ENCODE measurements at places on chromosomes 12 and 14.

- no peak for DNase-seq
These were observed 80.9 kb upstream of the OTX2 start for GRCh38 chr14:56891226-56891625.

DNA sequence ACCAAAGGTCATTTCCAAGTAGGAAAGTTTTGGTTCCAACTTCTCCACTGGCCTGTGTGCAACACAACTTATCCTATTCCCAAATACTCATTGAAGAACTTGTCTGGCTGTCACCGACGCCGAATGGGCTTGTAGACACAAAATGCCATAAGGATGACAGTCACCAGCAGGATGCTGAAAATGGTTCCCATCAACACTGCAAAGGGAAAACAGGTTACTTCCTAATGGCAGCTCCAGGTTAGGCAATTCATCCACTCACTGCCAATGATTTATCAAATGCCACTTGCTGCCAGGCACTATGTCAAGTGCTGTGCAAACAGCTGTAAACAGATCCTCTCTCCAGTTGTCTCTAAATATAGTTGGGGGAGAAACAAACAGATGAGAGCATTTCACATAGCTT lies 6.1 kb downstream of the C12orf76 start:
- DNase-seq: no peak

GRCh38 chr12:53424626-53425514 lies 1.2 kb downstream of the AMHR2 start:
- DNase-seq: no peak

DNA sequence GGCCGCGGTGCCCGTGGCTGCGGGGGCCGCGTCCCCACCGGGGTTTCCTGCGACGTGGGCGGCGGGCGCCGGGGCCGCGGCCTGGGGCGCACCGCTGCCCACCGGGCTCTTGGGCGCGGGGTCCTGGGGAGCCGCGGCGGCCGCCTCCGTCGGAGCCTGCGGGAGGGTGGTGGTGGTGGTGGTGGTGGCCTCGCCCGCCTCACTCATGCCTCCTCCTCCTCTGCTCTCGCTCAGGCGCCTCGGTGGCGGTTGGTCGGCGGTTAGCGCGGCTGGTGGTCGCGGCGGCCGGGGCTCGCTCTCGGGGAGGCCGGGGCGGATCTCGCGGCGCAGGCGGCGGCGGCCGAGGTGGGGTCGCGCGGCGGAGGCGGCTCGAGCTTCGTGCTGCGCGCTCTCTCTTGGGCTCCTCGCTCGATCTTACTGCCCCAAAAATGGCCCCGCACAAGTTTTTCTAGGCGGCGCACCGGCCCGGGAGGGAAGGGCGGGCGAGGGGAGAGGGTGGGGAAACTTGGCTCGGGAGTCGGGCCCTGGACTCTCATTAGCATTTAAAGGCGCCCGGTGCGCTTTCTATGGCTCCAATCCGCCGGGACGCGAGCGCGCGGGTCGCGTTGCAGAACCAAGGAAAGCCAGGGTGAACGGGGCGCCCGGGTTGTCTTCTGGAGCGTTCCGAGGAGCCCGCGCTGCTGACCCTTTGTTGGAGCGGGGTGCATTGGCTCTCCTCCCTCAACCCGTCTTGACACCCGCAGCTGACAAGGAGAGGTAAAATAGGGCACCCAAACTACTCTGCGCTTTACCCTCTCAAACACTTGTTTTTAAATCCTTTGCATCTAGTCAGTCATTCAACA lies at the start of gene YBX3:
Gene YBX3 (minus strand): TSS at position 419 of the 842 bp plus-strand sequence. CDS start 212 bp downstream, at position 207.
- DNase-seq: peak; percentile 12

GRCh38 chr12:123278101-123278627 lies 6.5 kb upstream of the CDK2AP1 start:
- DNase-seq: no peak

GRCh38 chr14:54188064-54188666 lies 208.6 kb upstream of the CDKN3 start:
- no peak for DNase-seq

GRCh38 chr14:73973497-73973896 lies 23.4 kb downstream of the COQ6 start:
- no peak for DNase-seq

DNA sequence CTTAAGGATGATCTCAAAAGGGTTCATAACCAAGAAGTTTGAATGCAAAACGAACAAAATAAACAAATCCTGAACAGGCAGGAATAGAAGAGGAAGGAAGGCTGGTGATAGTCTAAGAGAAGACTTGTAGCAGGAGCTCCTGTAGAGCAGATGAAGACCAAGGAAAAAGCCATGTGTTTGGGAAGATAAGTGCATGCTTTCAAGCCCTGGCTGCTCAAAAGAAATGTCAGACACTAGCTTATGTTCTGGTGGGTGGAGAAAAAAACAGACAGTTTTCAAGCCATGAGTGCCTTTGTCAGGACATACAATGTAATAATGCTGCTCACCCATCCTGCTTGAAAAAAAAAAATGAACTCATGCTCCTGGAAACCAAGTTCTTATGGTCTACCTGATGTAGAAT lies 27.4 kb downstream of the TAOK3 start:
- no peak for DNase-seq

DNA sequence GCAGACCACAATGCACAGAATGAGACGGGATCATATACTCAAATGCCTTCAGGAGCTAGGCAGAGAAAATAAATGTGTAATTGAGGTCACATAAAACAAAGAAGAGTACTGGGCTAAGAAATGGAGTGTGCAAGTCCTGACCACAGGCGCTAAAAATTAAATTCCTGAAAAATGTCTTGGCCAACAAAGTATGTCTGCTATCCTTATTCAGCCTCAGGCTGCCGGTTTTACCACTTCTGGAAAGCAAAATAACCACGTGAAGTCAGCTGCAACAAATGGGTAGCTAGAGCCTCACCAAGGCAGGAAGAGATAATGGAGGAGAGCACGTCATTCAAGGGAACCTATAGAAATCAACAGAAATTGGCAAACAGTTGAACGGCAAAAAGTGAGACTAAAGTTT lies 3.1 kb downstream of the PYGL start:
- no peak for DNase-seq

DNA sequence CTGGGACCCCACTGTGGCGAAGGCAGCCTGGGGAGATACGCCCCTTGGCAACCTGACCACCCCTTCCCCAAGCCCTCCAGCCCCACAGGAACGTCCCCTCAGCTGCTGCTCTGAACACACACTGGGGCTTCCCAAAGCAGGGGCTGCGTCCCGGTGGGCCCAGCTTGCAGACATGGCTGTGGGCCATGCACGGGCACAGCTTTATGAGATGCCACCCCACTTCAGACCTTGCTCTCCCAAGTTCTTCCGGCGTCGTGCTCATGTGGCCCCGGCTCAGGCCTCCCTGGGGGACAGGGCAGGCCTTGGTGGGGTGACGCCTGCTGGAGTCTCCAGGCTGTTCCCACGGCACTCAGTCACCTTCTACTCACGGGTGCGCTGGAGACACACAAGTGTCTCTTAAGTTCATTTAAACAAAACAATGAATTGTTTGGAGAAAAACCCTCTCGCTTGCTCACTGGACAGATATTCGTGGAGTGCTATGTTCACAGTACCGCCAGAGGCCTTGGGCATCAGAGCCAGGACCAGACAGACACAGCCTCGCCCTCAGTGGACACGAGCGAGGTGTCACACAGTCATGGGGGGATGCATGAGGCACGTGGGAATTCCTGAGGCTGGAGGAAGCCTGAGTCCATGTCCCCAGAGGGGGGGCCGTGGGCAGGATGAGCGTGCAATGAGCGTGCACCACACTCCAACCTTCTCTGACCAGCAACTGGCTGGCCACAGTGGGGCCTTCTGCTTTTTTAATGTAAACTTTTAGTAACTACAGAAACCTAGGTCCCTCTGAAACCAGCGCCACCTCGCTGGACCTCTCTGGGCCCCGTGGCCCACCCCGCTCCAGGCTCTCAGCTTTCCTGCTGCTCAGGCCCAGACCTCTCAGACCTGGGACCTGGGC lies 4.3 kb downstream of the GALNT9 start:
- no peak for DNase-seq

GRCh38 chr14:101975231-101975630 lies 10.9 kb downstream of the DYNC1H1 start:
- no peak for DNase-seq

DNA sequence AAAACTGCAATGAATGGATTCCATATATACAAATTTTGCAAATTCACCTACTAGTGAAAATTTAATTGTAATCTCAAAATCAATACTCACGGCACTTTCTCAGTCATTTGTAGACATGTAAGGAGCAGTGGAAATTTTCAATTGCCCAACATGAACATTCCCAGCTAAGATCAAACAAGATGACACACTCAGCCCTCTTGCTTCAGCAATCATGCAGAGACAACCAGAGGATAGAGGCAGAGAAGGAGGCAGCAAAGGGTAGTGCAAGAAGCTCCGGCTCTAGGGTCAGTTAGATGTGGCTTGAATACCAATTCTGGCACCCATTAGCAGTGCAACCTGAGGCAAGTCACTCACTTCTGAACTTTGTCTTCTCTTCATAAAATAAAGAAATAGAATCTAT lies 91.5 kb upstream of the SLC35F4 start:
- no peak for DNase-seq

DNA sequence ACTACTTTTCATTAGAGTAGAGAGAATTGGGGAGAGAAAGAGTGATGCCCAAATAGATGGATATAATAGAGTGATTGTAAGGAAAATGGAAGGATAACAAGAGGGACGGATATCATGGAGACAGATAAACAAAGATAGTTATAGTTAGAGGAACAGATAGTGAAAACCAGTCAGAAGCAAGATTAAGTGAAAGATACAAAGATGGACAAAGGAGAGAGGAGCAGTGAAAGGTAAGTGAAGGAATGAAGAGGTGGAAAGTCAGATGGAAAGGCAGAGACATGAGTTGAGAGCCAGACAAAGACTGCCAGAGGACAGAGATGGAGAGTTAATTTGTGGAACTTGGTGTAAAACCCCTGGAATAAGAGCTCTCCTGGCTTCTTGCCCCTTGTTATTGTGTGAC lies 59.2 kb upstream of the CISTR start:
- DNase-seq: no peak

GRCh38 chr14:65792208-65792905 lies 379.8 kb downstream of the FUT8 start:
- DNase-seq: no peak

GRCh38 chr12:49541911-49542505 lies 3.2 kb downstream of the KCNH3 start:
- DNase-seq: no peak

DNA sequence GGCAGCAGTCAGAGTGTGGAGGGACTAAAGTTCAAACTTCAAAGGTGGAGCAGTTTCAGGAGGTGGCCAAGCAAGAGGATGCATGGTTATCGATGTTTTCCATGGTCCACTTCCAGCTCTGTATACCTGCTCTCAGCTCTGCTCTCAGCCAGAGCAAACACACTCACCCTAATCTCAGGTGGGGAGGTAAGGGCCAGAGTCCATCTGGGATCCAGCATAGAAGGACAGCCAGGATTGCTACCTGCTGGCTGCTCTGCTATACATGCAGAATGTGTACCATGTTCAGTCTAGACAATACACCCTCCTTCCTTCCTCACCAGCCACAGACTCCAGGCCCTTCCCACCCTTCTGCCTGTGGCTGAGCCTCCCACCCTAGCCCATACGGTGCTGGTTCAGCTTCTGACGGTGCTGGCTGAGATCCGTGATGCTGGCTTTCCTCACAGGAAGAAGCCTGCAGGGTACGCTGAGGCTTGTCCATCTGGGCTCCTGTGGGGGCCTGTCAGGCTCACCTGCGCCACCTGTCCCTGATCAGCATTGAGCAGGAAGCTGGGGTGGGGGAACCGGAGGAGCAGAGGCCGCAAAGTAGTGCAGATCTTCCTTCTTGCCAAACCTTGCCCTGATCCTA lies 2.4 kb downstream of the CBLN3 start:
- no peak for DNase-seq

GRCh38 chr14:65302571-65303189 lies 109.8 kb upstream of the FUT8 start:
- peak; percentile 52 for DNase-seq

All from stimulated activated CD4-positive, alpha-beta T cell treated with anti-CD3 and anti-CD28 coated beads, TNF-alpha, amount 100 ng/mL, for 48 hours (primary cell).